NCI-H2171 treated with DMSO at 0.1 percent for 48 hours (cell line): ENCODE measurements at places on chromosomes 12 and 14.

DNA sequence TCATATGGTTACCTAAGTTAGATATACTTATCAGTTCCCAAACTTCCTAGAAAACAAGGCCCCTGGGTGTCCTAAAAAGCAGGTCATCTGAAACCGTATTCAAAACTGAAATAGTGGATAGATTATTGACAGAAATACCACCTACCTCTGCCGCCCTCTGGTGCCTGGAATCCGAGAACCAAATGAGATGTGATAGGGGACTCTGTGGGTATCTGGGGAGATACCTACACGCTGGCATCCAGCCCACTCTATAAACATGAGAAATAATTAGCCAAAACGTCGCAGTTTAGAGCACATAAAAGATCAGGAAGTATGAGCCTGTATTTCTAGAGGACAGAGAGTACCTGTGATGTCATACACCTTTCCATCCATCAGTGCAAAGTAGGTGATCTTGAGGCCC, 4.4 kb downstream of the ORMDL2 start:
- DNase-seq: peak; percentile 29

DNA sequence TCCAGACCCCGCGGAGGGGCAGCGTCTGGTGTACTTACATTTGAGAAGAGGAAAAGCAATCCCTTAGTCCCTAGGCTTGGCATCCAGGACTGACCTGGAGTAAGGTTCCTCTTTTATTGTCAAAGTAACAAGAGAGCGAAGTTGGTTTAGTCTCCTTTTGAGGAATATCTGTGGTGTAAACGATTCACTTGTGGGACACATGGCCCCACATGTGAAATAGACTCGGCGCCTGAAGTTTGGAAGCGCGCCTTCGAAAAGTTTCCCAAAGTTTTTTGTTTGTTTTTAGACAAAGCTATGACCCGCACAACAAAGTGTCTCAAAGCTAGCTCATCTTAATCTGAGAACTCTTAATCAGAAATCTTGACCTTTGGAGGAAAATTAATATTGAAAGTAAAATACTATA, 744 bp downstream of the STYX start:
- DNase-seq: no peak

GRCh38 chr12:94731733-94732360, 81.5 kb upstream of the TMCC3 start:
- DNase-seq: peak; percentile 9

DNA sequence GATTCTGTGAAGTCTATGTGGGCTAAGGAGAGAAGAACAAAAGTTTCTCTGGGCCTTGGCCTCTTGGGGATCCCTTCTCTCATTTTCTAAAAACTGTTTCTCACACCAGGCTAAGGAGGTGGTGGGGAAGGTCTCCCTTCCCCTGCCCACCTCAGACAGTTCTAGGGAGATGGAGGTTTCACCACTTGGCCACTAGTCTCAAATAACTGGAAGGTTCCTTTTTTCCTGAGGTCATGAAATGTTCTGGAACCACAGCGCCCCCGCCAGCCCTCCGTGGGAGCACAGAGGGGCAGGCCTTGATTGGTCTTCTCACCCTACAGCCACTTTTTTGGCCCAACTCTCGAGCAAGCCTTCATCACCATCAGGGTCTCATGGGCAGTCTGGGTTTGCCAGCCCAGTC, 12.6 kb downstream of the C12orf43 start:
- no peak for DNase-seq

- no peak for DNase-seq
Observed at GRCh38 chr12:107029081-107029480, 42.1 kb upstream of the MTERF2 start.

DNA sequence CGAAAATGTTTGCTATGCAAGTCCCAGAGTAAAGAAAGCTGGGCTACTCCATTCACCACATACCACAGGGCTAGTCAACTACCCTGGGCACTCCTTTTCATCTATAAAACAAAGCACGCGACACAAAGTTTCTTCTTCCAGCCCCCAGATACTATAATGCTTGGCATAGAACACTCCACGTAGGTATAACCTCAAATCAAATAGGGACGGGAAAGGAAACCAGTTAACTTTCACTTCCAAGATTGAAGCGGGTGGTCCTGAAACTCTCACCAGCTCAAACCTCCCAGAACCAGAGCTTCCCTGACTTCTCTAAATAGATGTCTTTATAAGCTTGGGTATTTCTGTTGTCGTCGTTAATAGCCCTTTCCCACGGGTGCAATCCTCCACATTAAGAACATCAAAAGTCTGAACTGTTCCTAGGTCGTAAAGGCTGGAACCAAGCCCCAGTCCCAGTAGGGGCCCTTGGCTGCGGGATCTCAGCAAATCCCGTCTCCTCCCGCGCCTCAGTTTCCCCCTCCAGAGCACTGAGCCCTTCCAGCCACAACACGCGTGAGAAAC, 647 bp downstream of the LGMN start:
- DNase-seq: no peak

- peak; percentile 14 for DNase-seq
Observed at GRCh38 chr14:33309106-33309505, 370.4 kb downstream of the NPAS3 start.

DNA sequence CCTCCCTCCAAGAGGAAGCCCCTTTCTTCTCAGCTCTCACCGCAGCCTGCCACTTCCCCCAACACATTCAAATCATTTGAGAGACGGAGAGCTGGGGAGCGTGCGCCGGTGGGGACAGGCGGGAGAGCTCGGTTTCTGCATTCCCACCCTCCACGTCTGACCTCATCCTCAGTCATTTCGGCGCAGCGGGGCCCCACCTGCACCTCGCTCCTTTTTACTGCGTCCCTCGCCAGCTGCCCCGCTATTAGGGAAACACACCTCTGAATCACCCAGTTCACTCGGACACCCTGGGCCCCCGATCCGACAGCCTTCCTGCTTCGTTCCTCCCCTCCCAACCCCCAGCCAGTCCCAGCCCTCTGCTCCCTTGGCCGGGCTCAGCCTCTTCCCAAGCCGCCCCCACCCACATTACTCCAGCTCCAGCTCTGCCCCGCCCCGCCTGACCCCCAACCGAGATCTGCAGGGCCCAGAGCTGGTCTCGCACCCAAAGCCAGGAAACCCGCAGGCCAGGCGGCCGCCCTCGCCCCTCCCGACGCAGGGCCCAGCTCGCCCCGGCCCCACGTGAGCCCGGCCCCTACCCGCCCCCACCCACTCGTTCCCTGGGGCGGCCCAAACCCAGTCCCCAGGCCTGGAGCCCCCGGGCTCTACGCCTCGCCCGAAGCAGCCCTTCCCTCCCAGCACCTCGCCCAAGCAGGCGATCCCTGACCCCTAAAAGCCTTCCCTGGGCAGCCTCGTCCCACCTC, 783 bp downstream of the CORO1C start:
- DNase-seq: peak; percentile 85

DNA sequence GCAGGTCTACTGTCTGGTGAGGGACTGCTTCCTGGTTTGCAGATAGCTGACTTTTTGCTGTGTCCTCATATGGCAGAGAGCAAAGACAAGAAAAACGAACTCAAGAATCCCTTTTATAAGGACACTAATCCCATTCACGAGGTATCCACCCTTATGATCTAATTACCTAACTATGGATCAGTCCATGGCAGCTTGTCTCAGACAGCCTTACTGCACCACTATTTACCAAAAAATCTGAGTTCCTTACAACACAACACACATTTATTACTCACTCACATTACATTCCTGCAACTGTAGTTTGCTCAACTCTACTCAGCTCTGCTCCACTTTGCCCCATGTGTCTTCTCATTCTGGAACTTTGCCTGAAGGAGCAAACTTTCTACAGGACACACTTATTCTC, 10.1 kb upstream of the SLC6A15 start:
- no peak for DNase-seq

DNA sequence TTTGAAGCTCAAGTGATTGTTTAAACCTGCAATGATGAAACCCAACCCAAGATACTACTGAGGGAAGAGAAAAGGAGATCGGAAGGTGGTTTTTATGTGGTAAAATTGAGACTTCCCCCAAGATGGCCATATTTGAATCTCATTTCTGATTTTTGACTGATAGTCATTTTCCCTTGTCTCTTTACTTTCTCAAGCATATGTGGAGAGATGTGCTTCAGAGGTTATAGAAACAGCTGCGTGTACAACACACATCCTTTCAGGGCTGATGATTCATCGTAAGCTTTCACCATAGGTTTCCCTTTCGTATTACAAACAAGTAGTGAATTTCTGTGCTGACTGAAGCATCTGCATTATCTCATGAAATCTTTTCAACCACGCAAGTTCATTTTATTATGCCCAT, 276.2 kb downstream of the EMP1 start:
- no peak for DNase-seq

- DNase-seq: peak; percentile 54
Observed at GRCh38 chr14:71166180-71166837, 259.1 kb downstream of the PCNX1 start.

GRCh38 chr12:2205996-2206395, 153.2 kb downstream of the CACNA1C start:
- DNase-seq: no peak

GRCh38 chr14:37824939-37825712, 229.7 kb downstream of the TTC6 start:
- DNase-seq: peak; percentile 19

DNA sequence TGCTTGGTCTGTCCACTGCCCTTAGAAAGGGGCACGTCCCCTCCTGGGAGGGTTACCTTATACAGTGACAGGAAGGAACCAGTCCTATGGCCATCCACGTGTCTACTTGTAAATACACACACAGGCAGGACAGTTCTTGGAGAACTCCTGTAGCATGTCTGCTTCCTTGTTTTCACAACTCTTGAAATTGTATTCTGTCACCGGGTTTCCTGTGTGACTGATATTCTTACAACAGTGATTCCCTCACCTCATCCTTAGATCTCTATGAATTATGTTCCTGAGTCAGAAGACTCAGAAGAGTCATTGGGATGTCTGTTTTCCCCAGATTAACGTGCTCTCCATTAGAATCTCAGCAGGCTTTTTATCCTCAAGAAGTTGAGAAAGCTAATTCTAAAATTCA, 44.1 kb upstream of the DYNC1H1 start:
- DNase-seq: no peak

GRCh38 chr14:58152014-58152857, at the start of gene ARMH4:
TSS of gene ARMH4 (minus strand) at chr14:58152213. CDS start at chr14:58139358, 12,855 bp downstream.
- DNase-seq: peak; percentile 91

DNA sequence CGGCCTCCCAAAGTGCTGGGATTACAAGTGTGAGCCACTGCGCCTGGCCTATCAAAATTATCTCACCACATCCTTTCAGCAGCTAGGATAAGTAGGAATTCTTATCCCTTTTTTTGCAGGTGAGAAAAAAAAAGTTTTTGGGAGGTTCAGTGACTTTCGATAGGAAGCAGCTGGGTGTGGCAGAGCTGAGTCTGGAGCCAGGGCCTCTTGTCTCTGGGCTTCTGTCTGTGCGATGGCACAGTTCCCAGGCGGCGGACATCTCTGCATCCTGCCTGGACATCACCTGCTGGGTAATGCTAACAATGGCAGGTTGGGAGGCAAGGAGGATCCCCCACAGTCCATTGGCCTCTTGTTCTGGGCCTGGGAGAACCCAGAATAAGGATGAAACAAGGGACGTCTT, 12.5 kb downstream of the NRXN3 start:
- DNase-seq: no peak

- DNase-seq: peak; percentile 97
Observed at GRCh38 chr14:69501423-69501838, 16.9 kb downstream of the PLEKHD1 start.

DNA sequence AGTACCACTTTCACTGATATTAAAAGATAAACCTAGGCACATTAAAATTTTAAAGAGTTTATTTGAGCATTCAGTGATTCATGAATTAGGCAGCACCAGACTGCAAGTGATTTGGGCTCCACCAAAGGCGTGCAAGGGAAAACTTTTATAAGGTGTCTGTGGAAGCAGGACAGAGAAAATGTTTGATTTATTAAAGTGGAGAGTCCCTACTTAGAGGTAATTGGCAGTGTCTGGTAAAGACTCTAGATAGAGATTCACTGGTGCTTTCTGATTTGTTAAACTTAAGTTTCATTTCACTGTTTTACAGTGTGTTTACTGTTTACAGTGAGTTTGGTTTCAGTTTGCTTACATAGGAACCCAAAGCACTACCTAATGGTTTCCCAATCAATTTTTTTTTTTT, 72.8 kb downstream of the ANKS1B start:
- no peak for DNase-seq

- DNase-seq: no peak
Observed at GRCh38 chr14:64966976-64967375, 5.2 kb downstream of the RAB15 start.

GRCh38 chr12:23655884-23656283, 293.6 kb downstream of the SOX5 start:
- no peak for DNase-seq

- peak; percentile 52 for DNase-seq
Observed at GRCh38 chr14:36167431-36167830, 9.1 kb downstream of the PTCSC3 start.
